ENCODE measurements at places on chromosomes 16 and 17.
A peak's percentile ranks its signal among the peaks of the same experiment; 100 is the strongest.

- DNase-seq = no peak
Observed at GRCh38 chr16:67378642-67379041, 14.7 kb downstream of the TPPP3 start.

DNA sequence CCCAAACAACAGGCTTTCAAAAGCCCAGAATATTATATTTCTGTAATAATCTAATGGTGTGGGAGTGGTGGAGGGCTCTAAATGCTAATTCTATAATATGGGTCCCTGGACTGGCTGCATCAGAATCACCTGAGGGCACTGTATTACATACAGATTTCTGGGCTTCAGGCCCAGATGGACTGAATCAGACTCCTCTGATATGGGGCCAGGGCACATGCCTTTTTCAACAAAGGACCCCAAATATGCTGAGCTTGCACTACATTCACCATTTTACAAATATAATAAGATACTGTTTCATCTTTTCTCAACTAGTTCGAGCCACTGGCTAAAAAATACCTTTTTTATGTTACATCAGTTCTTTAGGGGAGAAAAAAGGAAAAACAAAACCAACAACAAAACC is 309.7 kb downstream of the MAP2K6 start:
- DNase-seq = no peak

GRCh38 chr17:79809530-79810129 is 12.8 kb upstream of the CBX8 start:
- no peak for DNase-seq

DNA sequence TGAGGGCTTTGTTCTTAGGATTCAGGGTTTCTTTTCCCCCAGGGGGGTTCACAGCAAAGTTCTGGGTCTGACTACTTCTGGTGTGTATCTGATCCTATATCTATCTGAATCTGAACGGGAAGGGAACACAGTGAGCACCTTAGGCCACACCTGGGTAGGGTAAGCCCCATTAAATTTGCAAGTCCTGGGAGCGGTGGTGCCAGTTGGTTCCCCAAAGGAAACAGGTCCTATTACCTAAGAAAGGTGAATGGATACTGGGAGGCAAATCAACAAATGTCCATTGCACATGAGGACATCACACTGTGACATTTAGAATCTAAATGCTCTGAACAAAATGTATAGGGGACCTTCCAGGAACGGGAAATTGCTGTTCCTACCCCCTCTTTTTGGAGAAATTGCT is 54.6 kb downstream of the BMERB1 start:
- no peak for DNase-seq

- no peak for DNase-seq
Observed at GRCh38 chr17:43003542-43004172, 2.9 kb upstream of the IFI35 start.

DNA sequence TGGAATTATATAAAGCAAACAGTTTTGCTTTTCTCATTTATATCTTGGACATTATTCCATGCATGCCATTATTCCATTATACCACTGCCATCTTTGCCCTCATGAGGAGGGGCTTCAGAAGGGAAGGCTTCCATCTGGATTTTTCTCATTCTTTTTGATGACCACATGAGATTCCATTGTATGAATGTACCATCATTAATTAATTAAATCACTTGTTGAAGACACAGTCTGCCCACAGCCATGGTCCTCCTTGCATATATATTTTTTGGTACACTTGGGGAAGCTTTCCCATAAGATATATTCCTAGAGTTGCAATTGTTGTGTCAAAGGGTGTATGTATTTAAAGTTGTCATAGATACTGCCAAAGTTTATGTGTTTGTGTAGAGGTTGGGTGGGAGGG is 7.1 kb downstream of the ARL4D start:
- no peak for DNase-seq

- no peak for DNase-seq
Observed at GRCh38 chr17:71363661-71364060, 757.2 kb upstream of the SOX9 start.

DNA sequence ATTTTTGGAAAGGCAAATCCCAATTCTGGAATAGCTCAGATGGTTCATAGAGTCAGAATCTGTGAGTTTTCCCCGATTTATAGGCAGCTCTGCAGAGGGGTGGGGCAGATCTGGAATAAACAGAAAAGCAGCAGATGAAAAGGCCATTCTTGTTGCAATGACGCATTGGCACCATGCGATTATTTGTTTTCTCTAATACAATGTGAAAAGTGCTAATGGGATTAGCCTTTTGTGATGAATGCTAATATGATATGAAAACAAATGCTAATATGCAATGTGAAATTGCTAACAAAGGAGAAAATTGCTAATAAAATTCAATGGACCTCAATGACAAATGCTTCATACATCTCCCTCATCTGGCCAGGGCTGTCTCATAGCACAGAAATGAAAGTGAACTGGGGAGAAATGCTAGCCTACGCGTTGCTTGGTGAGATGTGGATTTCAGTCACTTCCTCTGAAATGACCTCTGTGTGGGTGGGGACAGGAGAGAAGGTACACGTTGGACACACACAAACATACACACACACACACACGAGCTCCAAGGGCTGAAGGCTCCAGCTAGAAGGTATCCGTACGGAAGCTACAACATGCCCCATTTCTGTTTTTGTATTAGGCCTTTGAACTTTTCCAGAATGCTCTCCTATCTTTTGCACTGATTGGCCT is 394.5 kb downstream of the XYLT1 start:
- DNase-seq = no peak

GRCh38 chr16:8936421-8936820 is 27.3 kb downstream of the USP7 start:
- DNase-seq = peak; percentile 73

GRCh38 chr17:43817826-43818225 is 15.1 kb downstream of the MPP3 start:
- no peak for DNase-seq

GRCh38 chr16:17367923-17368322 is 102.8 kb downstream of the XYLT1 start:
- no peak for DNase-seq

- no peak for DNase-seq
Observed at GRCh38 chr17:58402679-58403078, 14.7 kb downstream of the RNF43 start.

- DNase-seq = no peak
Observed at GRCh38 chr17:1753767-1754429, 8.0 kb upstream of the SERPINF1 start.

GRCh38 chr16:57593990-57594389 is 34.4 kb upstream of the ADGRG1 start:
- no peak for DNase-seq

GRCh38 chr16:89408315-89408714 is 82.0 kb downstream of the ANKRD11 start:
- no peak for DNase-seq

- DNase-seq = peak; percentile 27
Observed at GRCh38 chr17:62966426-62967204, 580 bp downstream of the TANC2 start.

- DNase-seq = no peak
Observed at GRCh38 chr17:30477774-30478115, 537 bp downstream of the GOSR1 start.

GRCh38 chr17:18045691-18046350 is 6.6 kb downstream of the GID4 start:
- DNase-seq = no peak

DNA sequence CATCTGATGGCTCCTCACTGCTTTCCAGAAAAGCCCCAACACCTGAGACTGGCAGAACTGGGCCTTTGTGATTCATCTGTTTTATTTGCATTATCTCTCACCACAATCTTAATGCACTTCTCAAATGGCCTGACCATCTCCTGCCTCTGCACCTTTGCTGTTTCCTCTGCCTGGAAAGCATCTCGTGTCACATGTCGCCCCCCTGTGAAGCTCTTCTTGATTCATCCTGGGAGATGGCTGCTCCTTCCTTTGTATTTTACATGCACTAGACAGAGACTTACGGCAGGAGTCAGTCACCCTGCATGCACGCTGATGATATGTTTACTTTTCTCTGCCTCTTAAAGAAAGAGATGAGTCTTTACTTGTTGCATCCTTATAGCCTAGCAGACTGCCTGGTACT is 30.0 kb downstream of the HNF1B start:
- DNase-seq = no peak

GRCh38 chr16:74568961-74569631 is 37.8 kb downstream of the GLG1 start:
- DNase-seq = no peak

All from stimulated activated CD8-positive, alpha-beta memory T cell treated with anti-CD3 and anti-CD28 coated beads, Interleukin-15, amount 100 ng/mL, for 4 hours (primary cell).